Upper lobe of right lung (tissue), 1 donor: ENCODE measurements at places on chromosomes 3 and 15. TPM values are rescaled to one million over a fixed set of nuclear protein-coding genes. Genes with fewer than 3 reads are reported as not detected.
A peak's percentile ranks its signal among the peaks of the same experiment; 100 is the strongest.

The TMEM207 gene
- total RNA-seq: not detected

The ADAMTS9 gene
- total RNA-seq: 30.1 TPM

The MINAR1 gene
- total RNA-seq: 0.26 TPM

The KLHL6 gene
- 24.7 TPM for total RNA-seq

The TM4SF4 gene
- total RNA-seq: 0.49 TPM

The PRSS50 gene
- total RNA-seq: 0.20 TPM

The TIPARP gene
- total RNA-seq: 56.9 TPM

The TRIP4 gene
- 27.5 TPM for total RNA-seq

The MASP1 gene
- total RNA-seq: 5.9 TPM

The ARNT2 gene
- 12.9 TPM for total RNA-seq

The IL17RD gene
- 1.1 TPM for total RNA-seq

DNA sequence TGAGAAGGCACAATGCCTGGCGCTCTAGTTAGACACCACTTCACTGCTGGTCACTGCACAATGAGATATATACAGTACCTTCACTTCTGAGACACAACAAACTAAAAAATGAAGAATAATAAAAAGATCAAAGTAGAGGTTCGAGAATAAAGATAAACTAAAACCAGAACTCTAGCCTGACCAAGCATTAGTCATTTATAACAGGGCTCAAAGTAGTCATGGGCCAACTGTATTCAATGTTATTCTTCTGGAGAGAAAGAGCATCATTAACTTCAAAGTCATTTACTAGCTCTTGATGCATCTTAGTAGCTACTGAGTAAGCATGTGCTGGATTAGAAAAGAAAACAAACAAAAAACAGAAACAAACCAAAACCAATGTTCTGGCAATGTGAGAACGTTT is 145.2 kb downstream of the SSR3 start:
- no peak for DNase-seq

DNA sequence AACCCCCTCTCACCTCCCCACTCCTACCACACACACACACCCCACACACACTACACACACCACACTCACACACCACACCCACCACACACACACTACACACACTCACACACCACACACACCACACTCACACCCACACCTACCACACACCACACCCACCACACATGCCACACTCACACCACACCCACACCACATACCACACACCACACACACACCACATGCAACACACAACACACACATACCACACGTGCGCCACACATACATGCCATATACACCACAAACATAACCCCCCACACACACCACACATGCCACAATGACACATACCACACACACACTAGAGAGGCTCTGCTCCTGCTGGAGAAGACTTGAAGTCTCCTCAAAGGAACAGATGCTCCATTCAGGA is 5.9 kb upstream of the ITPKA start:
- no peak for DNase-seq

DNA sequence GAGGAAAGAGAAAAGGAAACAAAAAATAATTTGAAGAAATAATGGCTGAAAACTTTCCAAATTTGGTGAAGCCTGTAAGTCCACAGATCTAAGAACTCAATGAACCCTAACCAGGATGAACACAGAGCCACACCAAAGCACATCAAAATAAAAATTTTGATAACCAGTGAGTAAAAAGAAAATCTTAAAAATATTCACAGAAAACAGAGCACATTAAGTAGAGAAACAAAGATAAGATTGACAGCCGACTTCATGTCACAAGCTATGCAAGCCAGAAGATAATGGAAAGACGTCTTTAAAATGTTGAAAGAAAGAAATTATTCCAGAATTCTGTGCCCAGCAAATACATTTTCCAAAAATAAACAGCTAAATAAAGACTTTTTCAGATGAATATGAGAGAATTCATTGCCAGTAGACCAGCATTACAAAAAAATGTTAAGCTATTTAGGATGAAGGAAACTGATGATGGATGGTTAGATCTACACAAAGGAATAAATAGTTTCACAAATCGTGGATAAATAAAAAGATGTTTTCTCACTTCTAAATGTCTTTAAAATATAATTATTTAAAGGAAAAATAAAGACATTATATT is 140.2 kb upstream of the SKOR1 start:
- DNase-seq: no peak

DNA sequence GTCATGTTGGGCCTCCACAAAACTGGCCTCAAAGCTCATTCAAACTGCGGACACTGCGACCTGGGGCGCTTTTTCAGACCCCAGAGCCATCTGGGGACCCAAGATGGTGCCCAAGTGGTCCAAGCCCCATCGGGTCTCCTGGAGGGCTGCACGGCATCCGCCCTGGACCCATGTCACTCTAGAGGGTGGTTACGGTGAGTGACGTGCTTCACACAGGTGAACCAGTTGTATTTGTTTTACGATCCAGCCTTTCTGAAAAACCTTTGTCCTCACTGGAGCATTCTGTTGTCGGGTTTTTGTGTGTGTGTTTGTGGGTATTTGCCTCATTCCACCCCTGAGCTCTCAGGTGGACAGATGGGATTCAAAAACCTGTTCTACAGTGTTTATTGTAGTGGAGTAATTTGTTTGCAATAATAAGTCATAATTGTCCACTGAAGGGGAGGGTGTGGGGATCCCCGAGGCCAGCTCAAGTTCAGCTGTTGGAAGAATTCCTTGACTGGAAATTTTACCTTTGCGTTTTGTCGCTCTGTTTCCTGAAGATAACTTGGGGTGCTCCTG is 1.9 kb downstream of the SLC51A start:
- DNase-seq: no peak

DNA sequence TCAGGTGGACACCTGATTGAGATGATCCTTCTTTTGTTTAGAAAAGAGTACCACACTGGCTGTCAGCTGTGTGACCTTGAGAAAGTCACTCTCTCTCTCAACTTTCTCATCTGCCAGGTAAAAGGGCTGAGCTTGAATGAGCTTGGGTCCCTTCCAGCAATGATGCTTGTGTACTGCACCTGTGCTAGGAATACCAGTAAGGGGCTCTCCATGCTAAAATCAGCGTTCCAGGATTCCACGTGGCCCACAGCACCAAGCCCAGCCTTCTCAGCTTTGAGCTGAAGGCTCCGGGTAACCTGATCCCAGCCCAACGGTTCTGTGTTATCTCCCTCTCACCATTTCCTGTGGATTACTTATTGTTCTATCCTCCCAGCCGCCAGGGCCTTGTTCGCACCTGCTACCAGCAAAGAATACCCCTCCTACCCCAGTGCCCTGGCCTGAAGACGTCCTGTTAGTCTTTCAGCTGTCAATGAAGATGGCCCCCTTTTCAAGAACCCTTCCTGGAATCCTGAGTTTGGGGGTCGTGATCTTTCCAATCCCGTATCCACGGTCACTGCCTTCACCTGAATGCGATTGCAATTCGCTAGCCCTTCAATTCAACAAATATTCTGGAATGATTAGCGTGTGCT is 54.2 kb upstream of the CGNL1 start:
- DNase-seq: no peak

DNA sequence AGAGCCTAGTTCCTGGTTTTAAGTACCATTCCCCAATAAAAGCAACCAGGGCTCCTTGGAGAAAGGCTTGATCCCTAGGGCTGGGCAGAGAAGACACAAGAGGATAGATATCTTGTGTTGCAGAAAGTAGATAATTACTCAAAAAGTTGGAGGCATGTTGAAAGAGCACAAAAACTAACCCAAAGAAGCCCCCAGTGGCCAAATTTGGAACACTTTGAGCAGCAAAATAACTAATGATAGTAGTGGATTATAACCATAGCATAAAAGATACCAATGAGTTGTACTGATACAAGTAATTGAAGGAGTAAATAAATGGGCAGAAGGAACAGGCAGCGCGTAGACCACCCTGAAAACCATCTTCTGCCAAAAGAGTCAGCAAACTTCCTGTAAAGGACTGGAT is 12.0 kb downstream of the EXOSC7 start:
- DNase-seq: no peak

GRCh38 chr15:75348562-75349350 is 1.9 kb downstream of the NEIL1 start:
- peak; percentile 70 for DNase-seq

- DNase-seq: no peak
Observed at GRCh38 chr3:107806536-107806935, 283.8 kb downstream of the BBX start.

GRCh38 chr3:149638228-149639092 is 19.4 kb downstream of the WWTR1 start:
- no peak for DNase-seq

- DNase-seq: no peak
Observed at GRCh38 chr15:51484781-51485180, 137.8 kb downstream of the DMXL2 start.

- DNase-seq: no peak
Observed at GRCh38 chr15:76844096-76844495, 61.0 kb downstream of the SCAPER start.

- DNase-seq: no peak
Observed at GRCh38 chr15:67174864-67175573, 79.4 kb downstream of the AAGAB start.

- no peak for DNase-seq
Observed at GRCh38 chr15:87167055-87167454, 1087.4 kb downstream of the AGBL1 start.

DNA sequence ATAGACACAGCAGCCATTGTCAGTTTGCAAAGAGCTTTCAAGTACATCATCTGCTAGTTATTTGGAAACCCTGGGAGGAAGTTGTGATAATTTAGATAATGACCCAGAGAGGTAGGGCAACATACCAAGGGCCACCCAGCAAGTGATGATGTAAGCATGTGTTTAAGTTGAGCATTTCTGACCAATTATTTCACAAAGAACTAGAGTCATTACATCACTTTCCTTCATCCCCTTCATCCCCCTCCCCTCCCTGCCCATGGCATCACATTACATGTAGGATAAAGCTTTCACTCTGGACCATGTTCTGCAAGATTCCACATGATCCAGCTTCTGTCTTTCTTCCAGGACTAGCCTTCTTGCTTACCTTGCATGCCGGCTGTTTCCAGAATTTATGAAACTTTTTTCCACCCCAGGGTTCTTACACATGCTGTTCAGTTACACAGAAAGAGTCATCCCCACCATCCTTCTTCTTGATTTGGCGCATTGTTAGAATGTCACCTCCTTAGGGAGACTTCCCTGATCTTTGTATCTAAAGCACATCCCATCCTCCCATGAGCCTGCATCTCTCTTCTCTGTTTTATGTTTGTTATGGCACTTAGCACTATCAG is 71.3 kb downstream of the PTPRG start:
- no peak for DNase-seq

- no peak for DNase-seq
Observed at GRCh38 chr3:14329116-14329830, 73.1 kb upstream of the SLC6A6 start.
